ENCODE measurements at places on chromosomes 6 and 20. TPM values are rescaled to one million over a fixed set of nuclear protein-coding genes. Genes with fewer than 3 reads are reported as not detected.

- no peak overlapping the region for H3K4me3 ChIP-seq
- no peaks in the 10 kb centered on the region for H3K27me3 ChIP-seq
- peak overlapping the region; percentile 34 for H3K27ac ChIP-seq
- H3K4me1 ChIP-seq: peaks cover 11% of the 10 kb centered on the region
- peaks cover 28% of the 10 kb centered on the region for H3K36me3 ChIP-seq
- no peak for DNase-seq
Observed at GRCh38 chr6:30311101-30311500, 15.6 kb upstream of the TRIM39 start.

DNA sequence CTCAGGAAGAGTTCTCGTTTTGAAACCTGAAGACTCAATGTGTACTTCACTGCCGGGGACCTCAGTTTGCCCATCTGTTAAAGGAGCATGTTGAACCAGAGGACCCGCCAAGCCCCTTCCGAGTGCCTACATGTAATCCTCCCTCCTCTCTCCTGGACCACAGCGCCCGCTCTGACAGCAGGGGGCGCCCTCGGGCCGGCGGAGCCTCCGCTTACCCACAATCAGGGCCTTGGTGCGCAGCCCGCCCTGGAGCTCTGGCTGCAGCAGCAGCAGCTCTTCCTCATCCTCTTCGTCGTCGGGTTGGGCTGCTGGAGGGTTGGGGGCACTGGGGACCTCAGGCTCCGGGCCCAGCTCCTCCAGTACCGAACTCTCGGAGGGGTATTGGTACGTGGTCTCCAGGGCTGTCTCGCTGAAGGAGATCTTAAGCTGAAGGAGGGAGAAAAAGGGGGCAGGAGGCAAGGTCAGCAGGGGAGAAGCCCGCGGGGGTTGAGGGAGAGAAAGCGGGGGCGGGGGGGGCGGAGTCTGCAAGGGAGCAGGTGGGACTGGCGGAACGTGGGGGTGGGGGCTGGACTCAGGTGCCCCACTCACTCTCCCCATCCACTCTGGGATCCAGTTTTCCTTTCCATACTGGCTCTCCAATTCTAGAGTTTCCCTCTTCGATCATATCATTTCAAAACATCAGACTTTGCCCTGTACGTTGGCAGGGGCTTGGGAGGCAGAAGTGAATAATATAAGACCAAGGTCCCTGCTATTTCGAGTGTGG lies 6.3 kb upstream of the DHX16 start:
- peak; percentile 81 for DNase-seq
- H3K27ac ChIP-seq: no peak overlapping the region
- H3K36me3 ChIP-seq: peaks cover 17% of the 10 kb centered on the region
- peaks cover 10% of the 10 kb centered on the region for H3K4me1 ChIP-seq
- H3K27me3 ChIP-seq: no peaks in the 10 kb centered on the region
- H3K4me3 ChIP-seq: no peak overlapping the region

- peaks cover 11% of the 10 kb centered on the region for H3K4me1 ChIP-seq
- peaks cover 10% of the 10 kb centered on the region for H3K36me3 ChIP-seq
- H3K27ac ChIP-seq: peak overlapping the region; percentile 69
- no peaks in the 10 kb centered on the region for H3K27me3 ChIP-seq
Observed at GRCh38 chr20:13034936-13035335, 26.2 kb downstream of the SPTLC3 start.

Gene GSTA4
- polyA plus RNA-seq: 93.6 TPM

Gene CRISP2
- 0.34 TPM for polyA plus RNA-seq
